ENCODE measurements at places on chromosomes 13 and 19.

DNA sequence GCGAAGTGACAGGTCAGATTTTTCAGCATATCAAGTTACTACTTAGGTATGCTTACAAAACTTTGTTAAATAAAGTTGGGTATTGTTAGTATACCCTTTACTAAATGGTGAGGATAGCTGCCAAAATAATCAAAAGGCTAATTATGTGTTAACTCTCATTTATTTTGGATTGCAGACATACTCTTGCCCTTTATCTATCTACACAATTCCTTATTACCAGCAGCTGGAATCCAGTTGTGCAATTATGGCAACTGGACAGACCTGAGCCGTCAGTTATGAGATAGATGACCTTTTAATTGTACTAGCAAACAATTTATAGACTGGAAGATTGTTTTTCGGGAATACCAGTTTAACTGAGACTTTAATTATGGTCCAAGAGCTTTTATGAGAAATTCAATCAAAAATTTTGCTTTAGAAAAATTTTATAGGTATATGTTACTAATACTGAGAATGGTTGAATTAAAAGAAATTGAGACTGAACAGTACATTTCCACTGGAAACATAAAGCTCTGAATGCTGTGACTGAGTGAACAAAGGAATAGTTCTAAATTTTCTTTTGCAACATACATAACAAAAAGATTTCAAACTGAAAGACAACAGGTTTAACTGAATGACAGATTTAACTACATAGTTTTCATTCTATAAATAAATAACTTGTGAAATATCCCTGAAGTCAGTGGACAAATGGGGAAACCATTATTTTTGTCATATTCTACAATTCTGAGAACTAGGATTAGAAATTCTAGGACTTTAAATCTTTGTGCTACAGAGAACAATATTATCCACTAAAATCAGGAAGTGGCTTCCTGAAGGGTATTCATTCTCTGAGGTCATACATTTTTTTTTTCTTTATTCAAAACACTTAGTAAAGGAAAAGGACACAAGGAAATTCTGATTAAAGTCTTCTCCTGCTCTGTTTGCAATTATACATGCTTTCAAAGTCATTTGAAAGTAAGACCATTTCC, 97.4 kb downstream of the ZC3H13 start:
- DNase-seq: no peak

DNA sequence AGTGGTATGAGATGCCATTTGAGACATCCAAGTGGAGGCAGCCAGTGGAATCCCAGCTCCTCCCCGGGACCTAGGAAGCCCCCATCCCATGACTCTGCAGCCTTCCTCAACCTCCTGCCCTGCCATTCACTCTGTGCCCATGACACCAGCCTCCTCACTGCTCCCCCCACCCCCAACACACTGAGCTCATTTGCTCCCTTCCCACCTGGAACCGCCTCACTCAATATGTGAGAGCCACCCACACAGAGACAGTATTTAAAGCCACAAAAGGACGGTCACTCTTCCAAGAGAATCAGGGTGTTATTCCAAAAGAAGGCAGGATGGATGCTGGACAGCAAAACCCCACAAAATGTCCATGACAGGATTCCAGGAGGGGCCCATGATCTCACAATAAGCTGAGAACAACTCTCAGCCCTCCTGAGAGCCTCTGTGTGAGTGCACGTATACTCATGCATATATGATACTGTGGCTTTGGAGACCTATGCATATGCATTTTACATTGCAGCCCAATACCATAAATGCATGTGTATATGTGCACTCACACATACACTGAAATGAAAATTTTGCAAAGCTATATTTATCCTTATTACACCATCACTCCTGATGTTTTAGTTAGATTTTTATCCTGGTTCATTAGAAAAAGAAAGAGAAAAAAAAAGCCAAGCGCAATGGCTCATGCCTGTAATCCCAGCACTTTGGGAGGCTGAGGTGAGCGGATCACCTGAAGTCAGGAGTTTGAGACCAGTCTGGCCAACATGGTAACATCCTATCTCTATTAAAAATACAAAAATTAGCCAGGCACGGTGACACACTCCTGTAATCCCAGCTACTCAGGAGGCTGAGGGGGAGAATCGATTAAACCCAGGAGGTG, 10.8 kb upstream of the RANBP3 start:
- DNase-seq: no peak

- DNase-seq: no peak
These were observed 7.1 kb downstream of the LMO7 start for GRCh38 chr13:75643182-75643581.

GRCh38 chr13:47139519-47139918, 242.7 kb upstream of the HTR2A start:
- no peak for DNase-seq

DNA sequence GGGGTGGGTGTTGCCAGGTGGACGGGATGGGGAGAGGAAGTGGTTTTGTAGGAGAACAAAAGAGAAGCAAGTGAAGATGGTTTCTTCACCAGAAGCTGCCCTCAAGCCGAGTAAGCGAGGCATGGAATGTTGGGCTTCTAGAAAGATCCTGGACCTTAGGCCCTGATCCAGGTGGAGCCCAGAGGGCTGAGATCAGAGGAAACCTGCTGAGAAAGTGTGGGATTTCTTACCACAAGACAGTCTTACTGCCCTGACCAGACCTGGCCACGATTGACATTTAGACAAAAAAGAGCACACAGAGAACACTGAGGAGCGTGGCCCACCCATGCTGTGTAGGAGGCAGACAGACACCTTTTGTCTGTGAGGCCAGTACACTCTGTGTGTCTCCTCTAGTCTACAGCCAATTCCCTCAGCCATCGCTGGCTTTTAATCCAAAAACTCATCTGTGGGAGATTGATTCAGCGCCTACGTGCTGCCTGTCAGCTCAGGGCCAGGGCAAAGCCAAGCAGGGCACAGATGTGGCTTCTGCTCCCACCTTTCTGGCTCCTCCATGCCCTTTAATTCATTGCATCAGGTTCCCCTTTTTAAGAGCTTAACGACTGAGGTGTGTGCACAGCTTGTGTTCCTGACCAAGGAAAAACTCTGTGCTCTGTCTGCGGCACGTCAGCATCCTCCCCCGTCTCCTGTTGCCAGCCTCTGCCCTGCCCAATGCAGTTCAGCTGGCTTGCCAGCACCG, 123.3 kb downstream of the AKAP11 start:
- DNase-seq: no peak

GRCh38 chr13:114338959-114339358, 24.7 kb downstream of the CHAMP1 start:
- no peak for DNase-seq

- peak; percentile 30 for DNase-seq
These were observed 6.1 kb upstream of the ZNF98 start for GRCh38 chr19:22427960-22428913.

DNA sequence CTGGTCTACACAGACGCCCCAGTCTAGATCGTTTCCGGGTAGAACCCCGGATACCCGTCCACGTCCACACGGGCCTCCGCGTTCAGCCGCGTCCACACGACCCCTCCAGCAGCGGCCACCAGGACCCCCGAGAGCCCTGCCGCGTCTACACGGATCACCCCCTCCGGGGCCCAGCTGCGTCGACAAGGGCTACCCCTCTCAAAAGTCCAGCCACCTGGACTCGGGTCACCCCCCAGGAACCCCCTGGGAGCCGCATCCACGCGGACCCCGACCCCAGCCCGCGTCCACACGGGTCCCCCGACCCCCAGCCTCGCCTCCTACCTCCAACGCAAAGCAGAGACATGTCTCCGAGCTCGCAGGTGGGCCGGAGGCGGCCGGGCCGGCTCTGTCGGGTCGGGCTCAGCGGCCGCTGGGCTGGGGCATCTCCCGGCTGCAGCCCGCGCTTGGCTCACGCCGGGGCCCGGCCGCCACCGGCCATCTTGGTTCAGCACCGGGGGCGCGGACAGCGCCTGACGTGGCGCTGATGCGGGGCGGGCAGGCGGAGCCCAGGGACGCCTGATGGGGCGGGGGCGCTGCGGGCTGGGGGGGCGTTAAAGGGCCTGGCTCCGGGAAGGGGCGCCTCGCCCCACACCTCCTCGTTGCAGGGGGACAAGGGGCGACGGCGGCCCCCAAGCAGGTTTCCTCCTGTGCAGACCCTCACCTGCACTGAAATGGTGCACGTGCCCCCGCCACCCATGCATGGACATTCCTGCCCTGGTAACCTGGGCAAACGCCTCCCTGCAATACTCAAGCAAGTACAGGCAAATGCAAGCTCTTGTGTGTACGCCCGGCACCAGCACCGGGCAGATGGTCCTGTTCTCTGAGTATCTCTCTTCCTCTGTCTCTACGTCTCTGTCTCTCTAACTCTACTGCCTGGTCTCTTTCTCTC, at the start of gene UNC13A:
UNC13A (minus strand) TSS at position 498 of the 928 bp plus-strand sequence; CDS start at position 343, 155 bp downstream.
- peak; percentile 50 for DNase-seq

GRCh38 chr13:38394777-38395496, 45.3 kb downstream of the UFM1 start:
- DNase-seq: no peak

DNA sequence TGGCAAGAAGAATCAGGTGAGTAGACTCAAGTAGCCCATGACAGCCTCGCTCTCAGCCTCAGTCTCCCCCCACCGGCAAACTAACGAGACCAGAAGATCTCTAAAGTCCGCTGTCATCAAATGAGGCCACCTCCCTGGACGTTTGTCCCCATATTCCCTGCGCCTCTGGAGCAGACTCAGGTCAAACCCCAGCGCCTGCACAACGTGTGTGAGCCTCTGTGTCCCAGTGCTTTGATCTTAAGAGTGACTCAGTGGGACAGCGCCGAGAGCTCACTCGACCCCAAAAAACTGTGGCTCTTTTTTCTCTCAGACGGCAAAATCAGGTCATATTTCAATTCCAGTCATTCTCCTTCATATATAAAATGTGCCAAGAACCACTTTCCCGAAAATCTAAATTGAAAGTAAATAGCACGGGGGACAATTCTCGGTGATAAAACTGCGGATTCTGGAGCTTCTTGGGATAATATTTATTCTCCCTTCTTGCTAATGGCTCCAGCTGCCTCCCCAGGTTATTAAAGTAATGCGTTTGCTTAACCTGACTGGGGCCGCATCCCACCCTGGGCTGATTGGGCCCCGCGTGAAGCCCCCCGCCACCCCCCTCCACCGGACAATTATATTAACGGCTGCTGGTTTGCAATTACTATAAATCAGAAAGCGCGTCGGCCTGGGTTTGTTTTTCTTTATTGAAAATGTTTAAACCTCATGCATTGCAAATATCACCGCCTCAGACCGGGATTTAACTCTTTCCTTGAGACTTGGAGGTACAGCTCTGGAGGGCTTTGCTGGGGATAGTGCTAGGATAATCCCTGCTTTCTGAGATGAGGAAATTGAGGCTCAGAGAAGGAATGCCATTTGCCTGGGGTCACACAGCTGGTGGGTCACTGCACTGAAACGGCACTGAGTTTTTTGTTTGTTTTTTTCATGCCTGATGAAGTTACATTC, 37.5 kb upstream of the ZNRF4 start:
- DNase-seq: no peak

- DNase-seq: no peak
These were observed 61.8 kb downstream of the OLFM4 start for GRCh38 chr13:53090461-53090860.

DNA sequence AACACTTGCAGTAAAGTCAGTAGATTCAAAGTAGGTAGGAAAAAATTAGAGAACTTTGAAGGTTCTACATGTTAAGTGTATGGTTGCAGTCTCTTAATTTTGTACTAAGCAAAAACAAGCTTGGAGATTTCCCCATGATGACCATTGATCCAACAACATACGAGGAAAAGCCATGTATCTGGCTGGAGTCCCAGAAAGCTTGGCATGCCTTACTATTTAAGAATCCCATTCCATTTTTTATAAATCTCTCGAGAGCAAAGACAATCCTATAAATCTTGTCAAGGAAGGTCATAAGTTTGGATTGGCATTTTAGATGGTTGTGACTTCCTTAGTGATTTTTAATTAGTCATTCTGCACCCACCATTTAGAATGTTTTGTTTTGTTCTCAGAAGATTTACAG, 495.9 kb downstream of the GPC5 start:
- no peak for DNase-seq

GRCh38 chr13:112819816-112820215, 130.0 kb downstream of the ATP11A start:
- DNase-seq: no peak

GRCh38 chr13:46687810-46688209, 109.2 kb downstream of the ESD start:
- no peak for DNase-seq

GRCh38 chr19:44876930-44877535, 14.0 kb upstream of the TOMM40 start:
- no peak for DNase-seq

GRCh38 chr13:51820016-51820597, 16.1 kb upstream of the DHRS12 start:
- no peak for DNase-seq

DNA sequence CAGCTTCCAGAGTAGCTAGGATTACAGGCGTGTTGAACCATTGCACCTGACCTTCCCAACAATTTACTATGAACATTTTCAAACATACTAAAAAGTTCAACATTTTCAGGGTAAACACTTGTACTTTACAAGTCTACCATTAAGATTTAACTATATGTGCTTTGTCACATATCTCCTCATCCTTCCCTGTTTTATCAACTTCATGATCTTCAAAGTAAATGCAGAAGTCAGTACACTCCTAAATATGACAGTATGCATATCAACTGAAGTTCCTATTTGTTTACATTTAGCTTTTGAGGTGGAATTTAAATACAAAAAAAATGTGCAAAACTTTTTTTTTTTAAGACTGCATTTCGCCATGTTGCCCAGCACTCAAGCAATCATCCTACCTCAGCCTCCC, 18.5 kb downstream of the LNX2 start:
- no peak for DNase-seq

DNA sequence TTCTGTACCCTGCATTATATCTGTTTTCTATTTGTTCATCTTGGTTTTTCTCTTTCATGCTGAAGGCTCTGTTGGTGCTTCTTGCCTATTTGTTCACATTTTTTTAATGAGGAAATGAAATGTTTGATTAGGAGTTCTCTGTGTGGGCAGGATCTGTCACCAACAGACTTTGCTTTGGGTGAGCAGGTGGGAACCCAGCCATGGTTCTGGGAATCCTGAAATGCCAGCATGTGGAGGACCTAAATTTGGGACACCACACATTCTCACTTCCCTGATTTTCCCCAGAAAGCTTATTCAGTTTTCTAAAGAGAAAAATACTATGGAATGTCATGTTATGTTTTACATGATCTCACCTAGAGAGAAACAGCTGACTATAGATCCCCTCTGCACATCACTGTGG, 34.0 kb downstream of the TPT1 start:
- DNase-seq: no peak

- no peak for DNase-seq
These were observed 186.2 kb downstream of the TEX29 start for GRCh38 chr13:111506621-111507020.
